ENCODE measurements at places on chromosomes 7 and 10.

DNA sequence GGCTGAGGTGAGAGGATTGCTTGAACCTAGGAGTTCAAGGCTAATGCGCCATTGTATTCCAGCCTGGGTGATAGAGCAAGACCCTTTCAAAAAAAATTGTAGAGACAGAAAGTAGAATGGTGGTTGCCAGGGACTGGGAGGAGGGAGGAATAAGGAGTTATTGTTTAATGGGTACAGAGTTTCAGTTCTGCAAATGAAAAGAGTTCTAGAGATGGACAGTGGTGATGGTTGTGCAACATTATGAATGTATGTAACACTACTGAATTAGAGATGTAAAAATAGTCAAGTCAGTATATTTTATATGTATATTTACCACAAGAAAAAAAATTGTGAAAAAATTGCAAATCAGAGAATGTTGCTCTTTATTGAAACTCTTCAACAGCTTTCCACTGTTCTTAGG is 266.5 kb upstream of the NPY start:
- DNase-seq = no peak

DNA sequence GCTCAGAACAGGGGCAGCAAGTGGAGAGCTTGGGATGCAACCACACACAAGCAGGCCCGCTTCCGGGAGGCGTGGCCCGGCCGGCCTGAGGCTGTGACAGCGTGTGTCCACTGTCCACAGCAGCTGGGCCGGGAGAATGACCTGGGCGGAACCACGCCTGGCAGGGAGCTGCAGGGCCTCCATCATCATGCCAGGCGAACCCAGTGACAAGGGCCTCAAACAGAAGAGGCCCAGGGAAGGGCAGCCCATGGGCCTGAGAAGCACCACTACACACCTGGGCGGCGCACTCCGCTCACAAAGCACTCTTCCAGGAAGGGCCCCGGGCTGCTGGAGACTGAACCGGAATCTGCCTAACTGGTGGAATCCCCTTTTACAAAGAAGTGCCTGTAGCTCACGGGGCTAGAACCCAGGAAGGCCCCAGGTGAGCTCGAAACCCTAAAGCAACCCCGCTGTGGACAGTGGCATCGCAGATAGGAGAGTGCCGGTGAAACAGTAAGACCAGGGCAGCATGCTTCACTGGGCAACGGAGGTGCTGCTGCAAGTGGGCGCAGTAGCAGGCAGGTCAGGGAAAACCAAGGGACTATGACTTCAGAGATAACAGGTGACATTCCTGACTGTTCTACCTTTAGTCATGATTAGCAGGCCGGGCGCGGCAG is 66.0 kb downstream of the MAD1L1 start:
- no peak for DNase-seq

DNA sequence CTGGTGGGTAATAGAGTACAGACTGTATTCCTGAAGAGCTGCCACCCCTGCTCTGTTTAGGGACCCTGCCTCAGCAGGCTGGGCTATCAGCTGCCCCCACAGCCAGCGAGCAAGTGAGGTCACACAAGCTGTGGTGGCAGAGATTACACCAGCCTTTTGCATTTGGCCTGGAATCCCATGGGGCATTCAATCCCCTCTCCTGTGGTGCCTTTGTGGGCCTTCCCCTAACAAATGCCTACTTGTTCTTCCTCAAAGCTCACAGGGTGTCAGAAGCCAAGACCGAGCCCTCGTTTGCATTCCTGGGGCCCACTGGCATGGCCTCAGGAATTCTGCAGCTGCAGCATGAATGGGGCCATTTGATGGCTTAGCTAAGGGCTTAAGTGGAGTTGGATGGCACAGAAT is 212.7 kb upstream of the PHYHIPL start:
- DNase-seq = no peak

GRCh38 chr7:47355684-47356083 is 226.2 kb downstream of the TNS3 start:
- DNase-seq = no peak

DNA sequence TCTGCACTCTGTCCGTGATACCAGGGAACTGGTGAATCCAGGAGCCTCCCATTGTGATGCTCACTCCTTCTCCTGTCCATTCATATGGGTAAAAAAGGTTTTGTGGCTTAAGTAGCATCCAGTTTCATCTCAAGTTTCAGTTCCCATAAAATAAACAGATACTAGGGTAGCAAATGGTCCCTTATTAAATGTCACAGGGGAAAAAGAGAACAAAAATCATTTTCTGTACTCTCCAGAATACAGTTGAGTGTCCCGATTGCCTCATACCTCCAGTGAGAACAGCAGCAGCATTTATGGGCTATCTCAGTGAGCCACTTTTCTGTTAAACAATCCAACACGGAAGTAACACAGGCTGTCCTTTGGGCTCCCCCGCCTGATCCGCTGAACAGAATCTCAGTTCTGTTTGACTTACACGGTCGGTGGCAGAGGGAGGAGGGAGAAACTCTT is 179.6 kb downstream of the CELF2 start:
- DNase-seq = peak; percentile 10

- no peak for DNase-seq
Observed at GRCh38 chr10:131775833-131776232, 125.0 kb upstream of the PPP2R2D start.

DNA sequence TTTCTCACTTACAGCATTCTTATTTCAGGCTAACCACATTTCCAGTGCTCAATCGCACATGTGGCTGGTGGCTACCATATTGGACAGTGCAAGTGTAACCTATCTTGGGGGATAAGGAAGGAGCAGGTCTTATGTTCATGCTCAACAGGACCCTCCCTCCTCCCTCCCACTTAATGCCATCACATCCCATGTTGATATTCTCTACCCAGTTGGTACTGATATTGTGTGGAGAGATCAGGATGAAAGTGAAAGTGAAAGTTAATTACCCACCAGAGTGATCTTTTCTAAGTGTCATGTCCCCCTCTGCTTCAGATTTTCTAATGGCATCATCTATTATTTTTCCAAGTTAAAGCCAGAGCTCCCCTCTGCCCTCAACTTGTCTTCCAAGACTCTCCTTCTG is 91.6 kb downstream of the BMPER start:
- no peak for DNase-seq

DNA sequence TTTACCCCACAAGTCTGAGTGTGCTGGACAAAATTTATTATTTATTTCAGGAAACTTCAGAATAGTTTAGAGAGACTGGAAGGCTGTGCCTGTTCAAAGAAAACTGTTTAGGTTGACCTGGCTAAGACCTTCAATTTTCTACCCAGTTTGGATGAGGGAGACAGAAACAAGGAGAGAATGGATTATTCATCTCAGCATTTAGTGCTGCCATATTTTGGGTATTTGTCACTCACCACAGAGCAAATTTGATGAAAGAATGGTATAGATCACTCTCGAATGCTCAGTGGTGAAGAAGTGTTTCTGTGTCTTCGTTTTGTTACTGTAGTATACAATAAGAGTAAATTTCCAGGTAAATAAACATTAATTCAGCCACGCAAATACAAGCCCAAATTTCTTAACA is 71.8 kb downstream of the SEMA3C start:
- no peak for DNase-seq

DNA sequence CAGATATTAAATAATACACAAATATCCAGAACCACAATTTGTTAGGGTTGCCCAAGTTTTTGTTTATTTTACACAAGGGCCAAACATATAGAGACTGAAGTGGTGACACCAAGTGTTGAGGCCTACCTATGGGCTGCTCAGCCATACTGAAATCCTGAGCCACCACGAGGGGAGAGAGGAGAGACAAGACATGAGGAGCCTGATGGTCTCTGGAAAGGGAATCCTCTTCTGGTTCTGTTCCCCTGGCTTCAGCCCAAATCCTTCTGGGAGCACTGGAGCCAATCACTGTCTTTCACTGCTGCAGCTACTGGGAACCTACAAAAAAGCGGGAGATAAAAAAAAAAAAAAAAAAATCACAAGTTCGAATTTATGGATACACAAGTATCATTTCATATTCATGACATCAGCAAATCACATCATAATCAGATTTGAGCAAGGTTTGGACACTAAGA is 1.9 kb downstream of the SKIDA1 start:
- no peak for DNase-seq
